ENCODE measurements at places on chromosomes 1 and 21.

DNA sequence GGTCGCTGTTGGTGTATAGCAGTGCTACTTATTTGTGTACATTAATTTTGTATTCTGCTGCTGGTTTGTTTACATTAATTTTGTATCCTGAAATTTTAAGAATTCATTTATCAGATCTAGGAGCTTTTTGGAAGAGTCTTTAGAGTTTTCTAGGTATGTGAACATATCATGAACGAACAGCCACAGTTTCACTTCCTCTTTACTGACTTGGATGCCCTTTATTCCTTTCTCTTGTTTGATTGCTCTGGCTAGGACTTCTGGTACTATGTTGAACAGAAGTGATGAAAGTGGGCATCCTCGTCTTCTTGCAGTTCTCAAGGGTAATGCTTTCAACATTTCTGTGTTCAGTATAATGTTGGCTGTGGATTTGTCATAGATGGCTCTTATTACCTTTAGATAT lies 1757.9 kb downstream of the BRINP3 start:
- no peak for DNase-seq

- no peak for DNase-seq
Measured at GRCh38 chr1:153150846-153151245, at the start of gene SPRR2G. Gene SPRR2G (minus strand): TSS chr1:153150890. CDS start chr1:153150110, 780 bp downstream.

DNA sequence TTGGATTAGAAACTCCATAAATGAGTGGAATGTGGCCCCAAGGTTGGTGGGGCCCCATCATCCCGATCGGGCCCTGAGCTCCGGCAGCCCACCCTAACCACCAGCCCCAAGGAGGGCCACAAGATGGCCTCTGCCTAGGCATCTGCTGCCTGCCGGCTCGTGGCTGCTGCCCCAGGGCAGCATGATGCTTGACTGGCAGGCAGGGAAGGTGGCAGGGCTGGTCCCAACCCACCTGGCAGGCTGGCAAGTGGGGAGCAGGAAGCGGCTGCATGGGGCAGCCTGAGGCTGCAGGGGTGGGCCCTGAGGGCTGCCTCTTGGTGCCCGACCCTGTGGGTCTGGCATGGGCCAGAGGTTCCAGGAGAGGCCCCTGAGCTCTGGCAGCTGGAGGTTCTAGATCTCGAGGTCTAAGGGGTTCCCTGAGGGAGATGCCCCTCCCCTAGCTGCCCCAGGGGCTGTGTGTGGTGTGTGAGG lies 760 bp upstream of the GJC2 start:
- DNase-seq = no peak

- no peak for DNase-seq
Measured at GRCh38 chr1:117695796-117696490, 90.1 kb downstream of the TENT5C start.

DNA sequence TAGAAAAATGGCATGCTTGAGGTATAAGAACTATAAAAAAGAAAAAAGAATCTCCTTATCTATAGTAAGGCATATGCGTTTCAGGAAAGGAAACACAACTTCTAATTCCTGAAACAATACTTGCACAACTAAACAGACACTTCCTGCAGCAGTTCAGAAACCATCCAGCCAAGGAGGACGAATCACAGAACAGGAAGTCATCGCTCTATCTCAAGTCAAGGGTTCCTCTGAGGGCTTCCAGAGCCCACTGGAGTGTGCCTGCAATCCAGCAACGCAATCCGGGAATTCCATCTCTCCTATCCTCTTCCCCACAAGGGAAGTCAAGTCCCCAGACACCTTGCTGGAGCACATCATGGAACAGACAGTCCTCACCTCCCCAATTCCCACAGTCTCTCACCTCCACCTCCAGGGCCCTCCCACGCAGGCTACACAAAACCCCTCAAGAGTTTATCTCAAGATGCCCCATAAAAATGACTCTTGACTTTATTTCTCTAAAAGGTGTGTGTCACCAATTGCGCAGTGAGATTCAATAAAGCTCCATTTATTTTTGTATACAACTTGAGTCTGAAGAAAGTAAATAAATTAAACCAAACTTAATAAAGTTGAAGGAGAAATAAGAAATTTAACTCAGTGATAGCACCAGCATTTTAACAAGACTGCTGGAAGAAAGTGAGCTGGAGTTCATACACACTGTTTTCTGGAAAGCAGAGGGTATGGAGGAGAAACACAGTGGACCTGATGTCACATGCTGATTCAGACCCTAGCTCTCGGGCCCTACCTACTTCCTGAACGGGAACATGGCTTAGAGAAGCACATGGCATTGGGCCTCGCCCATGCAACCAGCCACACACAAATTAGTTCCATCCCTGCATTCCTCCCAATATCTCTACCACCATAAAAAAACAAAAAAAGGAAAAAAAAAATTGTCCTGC lies 39.9 kb downstream of the SIPA1L2 start:
- no peak for DNase-seq

- DNase-seq = no peak
Measured at GRCh38 chr1:202348005-202348508, 442 bp upstream of the PPP1R12B start.

- no peak for DNase-seq
Measured at GRCh38 chr1:158272681-158273080, 17.0 kb upstream of the CD1C start.

- DNase-seq = no peak
Measured at GRCh38 chr1:223556414-223557129, 108.9 kb downstream of the CAPN8 start.

GRCh38 chr1:26321315-26322041 lies 3.7 kb downstream of the CD52 start:
- peak; percentile 97 for DNase-seq

- DNase-seq = peak; percentile 38
Measured at GRCh38 chr1:201119206-201120197, 7.3 kb upstream of the CACNA1S start.

DNA sequence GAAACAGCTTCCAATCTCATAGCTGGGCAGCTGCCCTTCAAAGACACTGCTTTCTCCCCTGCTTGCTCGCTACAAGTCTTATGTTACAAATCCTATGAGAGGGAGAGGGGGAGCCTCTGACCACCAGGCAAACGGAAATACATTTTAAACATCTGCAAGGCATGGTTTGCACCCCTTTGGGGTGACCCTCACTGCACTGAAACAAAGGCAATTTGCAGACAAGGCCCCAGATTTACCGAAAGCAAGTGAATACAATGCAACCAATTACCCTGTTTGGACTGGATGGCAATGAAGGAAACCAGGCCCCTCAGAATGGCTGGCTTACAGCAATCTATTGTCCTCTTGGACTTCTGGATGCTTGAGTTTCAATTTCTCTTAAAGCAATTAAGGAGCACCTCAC lies 11.8 kb upstream of the ATP13A2 start:
- DNase-seq = no peak

DNA sequence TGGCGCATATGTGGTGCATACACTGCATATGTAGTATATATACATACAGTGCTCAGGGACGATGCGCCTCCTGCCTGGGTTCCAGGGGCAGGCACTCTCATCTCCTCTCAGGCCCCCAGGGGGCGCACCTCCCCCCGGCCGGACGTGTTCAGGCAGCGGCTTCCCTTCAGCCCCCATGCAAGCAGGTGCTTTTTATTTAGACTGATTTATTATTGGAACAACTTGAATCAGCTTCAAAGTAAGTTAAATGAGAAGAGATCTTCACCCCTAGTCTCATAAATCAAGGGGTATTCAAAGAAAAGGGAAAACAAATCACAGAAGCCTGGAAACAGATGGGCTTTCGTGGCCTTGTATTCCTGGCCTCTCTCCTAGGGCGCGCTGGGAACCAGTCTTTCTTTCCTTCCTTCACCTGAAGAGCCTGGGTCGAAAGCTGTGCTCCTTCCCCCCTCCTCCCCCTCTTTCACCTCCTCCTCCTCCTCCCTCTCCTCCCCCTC lies 64.6 kb downstream of the UBIAD1 start:
- DNase-seq = peak; percentile 59

- DNase-seq = no peak
Measured at GRCh38 chr1:159430985-159431384, 1.0 kb upstream of the OR10J4 start.

GRCh38 chr1:32972814-32973428 lies 8.3 kb upstream of the RNF19B start:
- DNase-seq = no peak

DNA sequence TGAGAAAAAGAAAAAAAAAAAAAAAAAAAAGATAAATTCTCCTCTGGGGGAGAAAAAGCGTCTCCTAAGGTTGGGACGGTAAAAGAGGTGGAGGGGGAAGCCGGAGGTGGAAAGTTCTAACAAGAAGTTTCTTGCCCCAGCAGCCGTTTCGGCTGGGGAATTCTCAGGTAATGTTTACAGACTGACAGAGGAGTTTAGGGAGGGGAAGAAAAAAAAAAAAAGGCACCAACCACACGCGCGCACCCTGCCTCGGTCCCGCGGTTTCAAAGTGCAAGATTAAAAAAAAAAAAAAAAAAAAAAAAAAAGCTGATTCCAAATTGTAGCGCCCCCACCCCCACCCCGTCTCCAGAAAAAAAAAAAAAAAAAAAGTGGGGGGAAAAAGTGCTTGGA lies 504 bp downstream of the DHRS3 start:
- peak; percentile 45 for DNase-seq
